Psoas muscle (tissue), 8 donors: ENCODE measurements at places on chromosomes 6 and 20.

DNA sequence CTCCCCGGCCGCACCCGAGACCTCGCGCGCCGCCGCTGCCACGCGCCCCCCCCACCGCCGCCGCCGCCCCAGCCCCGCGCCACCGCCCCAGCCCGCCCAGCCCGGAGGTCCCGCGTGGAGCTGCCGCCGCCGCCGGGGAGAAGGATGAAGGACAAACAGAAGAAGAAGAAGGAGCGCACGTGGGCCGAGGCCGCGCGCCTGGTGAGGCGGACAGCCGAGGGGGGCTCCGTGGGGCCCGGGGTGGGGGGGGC lies 426 bp downstream of the ASXL1 start:
- no peak for DNase-seq

DNA sequence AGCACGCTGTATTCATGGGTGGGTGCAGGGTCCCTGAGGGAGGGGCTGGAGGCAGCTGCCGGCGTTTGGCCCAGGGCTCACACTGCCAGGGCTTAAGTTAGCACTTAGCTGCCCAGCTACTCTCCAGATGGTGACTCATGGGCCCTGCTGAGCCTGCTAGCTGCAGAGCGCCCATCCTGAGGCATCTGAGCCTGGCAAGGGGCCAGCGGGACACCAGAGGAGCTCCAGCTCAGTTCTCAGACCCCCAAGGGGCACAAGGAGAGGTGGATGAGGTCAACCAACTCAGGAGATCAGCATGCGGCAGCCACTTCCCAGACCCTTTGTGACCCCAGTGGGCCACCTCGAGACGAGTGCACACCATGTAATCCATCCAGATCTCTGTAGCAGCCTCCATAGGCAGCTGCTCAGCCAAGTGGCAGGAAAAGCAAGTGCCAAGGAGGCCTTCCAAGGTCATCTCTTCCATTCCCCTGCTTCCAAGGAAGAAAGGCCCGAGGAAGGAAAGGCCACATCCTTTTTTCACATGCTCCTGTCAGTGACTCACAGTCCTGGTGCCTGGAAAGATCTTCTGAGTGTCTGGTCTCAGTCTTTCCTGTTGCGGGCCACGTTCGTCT lies 35.3 kb downstream of the FOXP4 start:
- DNase-seq = peak; percentile 59

DNA sequence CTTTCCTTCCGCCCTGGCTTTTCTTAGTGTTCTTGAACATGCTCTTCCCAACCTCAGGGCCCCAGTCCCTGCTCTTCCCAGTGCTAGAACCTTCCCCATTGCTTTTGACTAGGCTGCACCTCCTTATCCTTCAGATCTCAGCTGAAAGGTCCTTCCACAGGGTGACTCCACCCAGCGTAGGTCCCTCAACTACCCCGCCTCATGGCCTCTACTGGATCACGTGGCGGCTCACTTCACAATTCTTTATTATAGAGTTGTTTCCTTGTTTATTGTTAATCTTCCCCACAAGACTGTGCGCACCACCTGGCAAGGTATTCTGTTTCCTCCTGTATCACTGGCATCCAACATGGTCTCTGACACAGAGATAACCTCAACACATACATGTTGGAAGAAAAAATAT lies 31.2 kb downstream of the TTLL9 start:
- no peak for DNase-seq

DNA sequence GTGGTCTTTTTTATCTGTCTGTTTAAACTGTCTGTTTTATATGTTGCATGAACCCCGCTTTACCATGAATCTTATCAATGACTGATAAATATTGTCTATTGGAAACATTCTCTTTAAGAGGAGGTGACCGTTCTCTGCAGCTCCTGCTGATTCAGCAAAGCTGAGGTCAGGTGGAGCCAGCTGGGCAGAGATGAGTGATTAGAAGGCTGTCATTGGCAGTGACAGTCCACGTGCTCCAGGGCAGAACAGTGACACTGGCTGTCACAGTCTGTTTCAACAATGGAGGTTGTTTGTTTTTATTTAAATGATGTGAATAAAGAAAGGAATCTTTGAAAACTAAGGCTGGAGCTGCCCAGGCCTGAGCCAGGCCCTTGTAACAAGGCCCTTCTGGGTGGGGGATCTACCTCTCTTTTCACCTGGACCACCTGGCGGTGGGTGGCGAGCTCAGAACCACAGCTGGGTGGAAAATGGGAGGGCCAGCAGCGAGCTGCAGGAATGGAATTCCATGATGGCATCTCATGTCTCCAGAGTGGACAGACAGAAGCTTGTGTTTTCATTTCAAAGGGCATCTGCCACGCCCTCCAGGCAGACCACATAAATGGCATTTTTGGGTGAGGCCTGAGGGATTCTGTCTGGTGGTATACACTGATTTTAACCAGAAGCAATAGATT lies 12.6 kb downstream of the SYNJ2 start:
- no peak for DNase-seq

GRCh38 chr6:88808381-88808780 lies 155.0 kb downstream of the RNGTT start:
- no peak for DNase-seq

GRCh38 chr6:90599151-90599550 lies 12.3 kb upstream of the MAP3K7 start:
- DNase-seq = no peak

DNA sequence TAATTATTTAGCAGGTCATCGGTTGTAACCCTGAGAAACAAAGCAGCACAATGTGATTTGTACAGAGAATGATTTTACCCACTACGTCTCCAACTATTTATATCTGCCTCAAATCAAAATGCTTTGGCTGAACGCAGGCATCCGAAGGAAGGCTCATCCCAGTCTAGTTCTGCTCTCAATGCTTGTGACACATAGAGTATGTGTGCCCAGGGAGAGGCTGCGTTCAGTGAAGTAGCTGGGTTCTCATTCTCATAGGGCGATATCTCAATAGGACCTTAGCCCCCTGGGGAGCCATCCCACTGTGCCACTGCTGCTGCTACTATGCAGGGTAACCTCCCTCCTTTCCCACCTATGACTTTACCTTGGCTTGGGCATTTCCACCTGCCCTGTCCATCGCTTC lies 407 bp downstream of the GABRR2 start:
- DNase-seq = no peak

DNA sequence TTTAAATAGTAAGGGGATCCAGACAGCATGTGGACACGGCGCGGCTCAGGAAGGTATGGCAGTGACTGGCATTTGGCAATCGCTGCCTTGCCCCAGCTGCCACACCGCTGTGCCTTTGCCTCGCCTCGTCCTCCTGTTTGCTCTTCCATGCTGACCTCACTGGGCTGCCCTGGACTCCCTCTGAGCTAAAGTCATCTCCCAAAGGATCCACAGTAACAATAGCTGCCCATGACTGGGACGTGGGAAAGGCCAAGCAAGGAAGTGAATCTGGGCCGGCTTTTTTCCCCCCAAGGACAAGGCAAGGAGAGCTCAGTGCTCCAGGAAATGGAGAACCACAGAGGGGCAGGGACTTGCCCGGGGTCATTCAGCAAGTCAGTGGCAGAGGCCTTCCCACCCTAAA lies 48.1 kb downstream of the JPH2 start:
- peak; percentile 44 for DNase-seq

GRCh38 chr20:39877788-39878187 lies 811.2 kb downstream of the MAFB start:
- DNase-seq = no peak

GRCh38 chr6:67630146-67630545 lies 1004.9 kb upstream of the ADGRB3 start:
- DNase-seq = no peak

DNA sequence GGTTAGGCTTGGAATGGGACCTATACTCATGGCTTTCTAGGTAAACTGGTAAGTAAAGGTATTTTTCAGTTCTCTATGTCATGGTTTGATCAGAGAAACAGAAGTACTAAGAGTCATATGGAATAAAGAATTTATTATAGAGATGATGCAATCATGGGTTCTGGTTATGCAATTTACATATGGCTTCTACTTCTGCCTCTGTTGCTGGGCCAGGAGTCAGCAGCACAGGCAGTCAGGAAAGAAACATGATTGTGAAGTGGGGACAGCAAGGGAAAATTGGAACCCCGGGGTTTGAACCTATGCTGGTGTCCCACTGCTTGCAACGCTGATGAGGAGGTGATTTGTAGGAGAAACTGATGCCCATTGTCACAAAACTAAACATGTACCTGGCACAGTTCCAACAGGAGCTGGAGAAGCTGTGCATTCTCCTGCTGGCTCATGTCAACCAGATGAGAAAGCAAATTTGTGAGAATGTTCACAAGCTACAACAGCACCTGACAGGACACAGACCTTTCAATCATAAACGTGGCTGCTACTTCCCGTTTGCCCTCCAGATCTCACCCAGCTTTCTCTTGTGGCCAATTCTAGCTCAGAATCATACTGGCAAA lies 887.1 kb downstream of the TFAP2A start:
- no peak for DNase-seq

- DNase-seq = no peak
Observed at GRCh38 chr20:1334761-1335160, 5.8 kb upstream of the SDCBP2 start.

GRCh38 chr6:113458368-113459010 lies 398.7 kb upstream of the MARCKS start:
- no peak for DNase-seq

DNA sequence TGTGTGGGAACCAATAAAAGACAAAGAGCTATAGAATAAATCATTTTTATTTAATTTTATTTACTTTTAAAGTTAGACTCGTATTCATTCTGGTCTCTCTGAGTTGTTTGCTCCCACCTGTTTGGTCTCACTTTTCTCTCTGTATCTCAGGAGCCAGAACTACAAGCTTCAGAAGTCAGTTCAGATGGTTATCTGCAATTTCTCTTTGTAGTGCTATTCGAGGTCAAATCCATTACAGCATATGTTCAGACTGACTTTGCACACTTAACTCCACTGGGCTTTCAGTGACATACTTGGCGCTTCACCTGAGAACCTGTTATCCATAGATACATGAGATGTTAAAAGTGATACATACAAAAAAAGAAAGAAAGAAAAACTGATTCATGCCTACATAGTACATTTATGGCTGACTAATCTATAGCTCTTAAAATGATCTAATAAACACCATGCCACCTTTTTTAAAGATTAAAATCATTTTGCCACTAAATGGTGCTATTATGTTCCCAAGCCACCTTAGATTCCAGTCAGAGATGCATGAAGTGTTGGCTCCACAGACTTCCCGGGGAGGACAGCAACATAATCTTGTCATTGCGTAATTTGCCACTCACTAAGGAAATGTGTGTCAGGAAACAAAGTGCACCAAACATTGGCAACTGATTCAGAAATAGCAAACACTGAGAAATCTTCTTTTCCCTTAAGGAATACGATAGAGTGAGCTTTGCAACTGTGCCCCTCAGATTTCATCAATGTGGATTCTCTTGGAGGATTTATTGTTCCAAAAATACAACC lies 396.7 kb downstream of the HACE1 start:
- no peak for DNase-seq

GRCh38 chr6:111838749-111839484 lies 34.3 kb downstream of the FYN start:
- no peak for DNase-seq

DNA sequence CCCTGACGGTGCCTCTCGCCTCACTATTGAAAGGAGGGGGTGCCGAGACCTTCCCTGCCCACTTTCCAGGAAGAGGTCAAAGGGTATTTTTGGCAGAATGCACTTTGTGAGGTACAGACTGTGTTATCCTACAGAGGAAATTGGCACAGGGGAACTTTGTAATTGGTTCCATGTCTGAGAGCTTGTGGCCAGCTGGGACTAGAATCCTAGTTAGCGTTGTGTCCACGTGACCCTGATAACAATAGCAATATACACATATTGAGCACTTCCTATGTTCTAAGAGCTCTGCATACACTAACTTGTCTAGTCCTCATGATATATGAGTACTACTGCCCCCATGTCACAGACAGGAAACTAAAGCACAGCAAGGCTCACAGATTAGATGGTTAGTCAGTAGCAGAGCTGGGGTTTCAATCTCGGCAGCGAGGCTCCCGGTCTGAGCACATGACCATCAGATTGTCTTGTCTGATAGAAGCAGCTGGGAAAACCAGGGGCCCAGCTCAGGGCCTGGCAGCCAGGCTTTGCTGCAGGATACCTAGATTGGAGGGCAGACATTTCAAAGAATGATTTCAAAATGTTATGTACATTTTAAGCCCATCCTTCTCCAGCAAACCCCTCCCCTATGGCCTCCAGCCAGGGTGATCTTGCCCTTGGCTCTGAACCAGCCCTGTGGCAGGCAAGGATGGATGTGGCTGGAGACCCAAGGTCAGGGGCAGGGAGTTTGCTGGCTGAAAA lies 1.4 kb downstream of the MAPK13 start:
- DNase-seq = no peak

GRCh38 chr20:45552456-45552855 lies 5.3 kb upstream of the EPPIN start:
- DNase-seq = no peak

- DNase-seq = no peak
Observed at GRCh38 chr6:50520326-50521266, 192.7 kb upstream of the TFAP2D start.

DNA sequence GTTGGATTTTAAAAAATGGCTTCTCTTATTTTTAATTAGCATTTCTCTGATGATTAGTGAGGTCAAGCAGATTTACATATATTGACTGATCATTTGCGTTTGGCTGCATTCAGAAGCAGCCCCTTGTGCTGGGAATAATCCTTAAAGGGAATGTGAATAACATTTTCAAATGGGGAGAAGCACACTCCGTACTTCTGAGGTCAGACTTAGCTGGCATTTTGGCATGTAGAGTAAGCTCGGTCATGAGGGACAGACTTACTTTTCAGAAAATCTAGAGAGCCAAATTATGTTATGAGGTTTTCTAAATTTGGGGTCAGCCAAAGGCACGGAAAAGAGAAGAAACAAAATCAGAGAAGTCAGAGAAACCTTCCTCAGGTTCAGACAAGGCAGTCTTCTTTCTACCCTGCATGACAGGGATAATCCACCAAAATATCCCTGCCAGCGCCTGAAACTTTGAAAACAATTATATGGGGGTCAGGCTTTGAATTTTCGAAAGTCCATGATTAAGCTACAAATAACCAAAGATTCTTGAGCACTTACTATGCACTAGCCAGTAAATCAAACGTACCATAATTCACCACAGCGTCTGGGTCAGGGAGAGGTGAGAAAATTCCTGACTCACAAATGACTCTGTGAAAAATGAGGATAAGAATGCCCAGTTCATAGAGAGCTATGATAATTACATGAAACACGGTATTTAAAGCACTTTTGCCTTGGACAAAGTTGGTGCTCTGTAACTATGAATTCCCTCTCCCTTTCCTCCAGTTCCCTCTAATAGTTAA lies 44.9 kb downstream of the ADAT2 start:
- DNase-seq = no peak

DNA sequence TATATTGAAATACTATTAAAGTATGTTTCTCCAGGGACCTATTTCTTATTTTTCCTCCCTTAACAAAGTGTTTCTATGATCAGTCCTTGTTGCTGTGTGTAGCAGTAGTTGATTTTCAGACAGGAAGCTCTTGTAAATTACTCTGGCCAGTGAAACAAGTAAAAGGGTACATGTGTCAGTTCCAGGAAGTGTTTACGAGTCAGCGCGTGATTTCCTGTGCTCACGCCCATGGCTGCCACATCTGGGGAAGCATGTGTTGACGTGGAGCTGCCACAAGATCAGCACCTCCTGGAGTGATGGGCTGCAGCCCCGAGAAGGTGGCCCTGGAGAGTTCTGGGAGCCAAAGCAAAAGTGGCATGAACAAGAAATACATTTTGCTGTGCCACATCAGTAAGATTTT lies 38.6 kb upstream of the GGTLC1 start:
- peak; percentile 52 for DNase-seq

GRCh38 chr20:62896526-62896925 lies 29.8 kb downstream of the DIDO1 start:
- DNase-seq = no peak
